ENCODE measurements at places on chromosomes 2 and 18.

GRCh38 chr2:23050388-23050787 is 334.6 kb upstream of the KLHL29 start:
- no peak for DNase-seq

GRCh38 chr2:123434546-123435395 is 590.3 kb upstream of the CNTNAP5 start:
- no peak for DNase-seq

DNA sequence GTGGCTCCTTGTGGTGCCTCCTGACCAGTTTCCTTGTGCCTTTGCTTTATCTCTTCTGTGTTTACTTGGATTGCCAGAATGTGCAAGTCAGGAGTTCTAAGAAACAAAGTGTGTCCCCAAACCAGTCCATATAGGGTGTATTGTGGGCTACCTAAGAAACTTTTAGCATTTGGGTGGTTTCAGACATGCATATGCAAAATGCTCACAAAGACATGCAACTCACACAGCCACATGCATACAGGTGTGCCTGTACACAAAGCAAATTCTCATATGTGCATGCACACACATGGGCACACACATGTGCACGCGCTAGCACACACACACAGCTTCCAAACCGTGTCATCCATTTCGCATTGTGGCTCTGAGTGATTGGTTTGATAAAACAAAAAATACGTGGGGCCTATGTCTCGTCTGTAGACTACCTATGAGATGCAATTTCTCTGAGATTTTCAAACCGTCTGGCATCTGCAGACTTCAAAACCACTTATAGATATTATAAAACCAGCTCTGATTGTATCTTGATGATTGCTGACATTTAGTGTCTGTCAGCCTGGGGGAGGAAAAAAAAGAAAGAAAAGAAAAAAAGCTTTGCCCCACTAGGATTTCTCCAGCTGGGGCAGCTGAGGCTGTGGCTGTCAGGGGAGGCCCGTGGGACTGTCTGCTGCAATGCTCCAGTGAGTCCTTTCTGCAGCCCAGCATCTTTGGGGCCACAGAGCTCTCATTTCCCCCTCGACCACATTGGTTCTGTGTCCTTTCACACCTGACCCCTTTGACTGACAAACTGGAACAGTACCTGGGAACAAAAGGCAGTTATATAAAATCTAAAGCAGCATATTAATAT is 556.1 kb downstream of the CMPK2 start:
- DNase-seq = no peak

DNA sequence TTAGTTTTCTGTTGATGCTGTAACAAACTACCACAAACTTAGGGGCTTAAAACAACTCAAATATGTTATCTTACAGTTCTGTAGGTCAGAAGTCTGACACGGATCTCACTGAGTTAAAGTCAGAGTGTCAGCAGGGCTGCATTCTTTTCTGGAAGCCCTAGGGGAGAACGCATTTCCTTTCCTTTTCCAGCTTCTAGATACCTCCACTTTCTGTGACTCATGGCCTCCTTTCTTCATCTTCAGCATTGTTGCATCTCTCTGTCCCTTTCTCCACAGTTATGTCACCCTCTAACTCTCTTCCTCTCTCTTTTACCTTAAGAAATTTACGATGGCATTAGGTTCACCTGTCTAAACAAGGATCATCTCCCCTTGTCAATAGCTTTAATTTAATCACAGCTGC is 13.3 kb upstream of the PPP4R1 start:
- no peak for DNase-seq

- DNase-seq = no peak
Observed at GRCh38 chr18:37222354-37222998, 343.1 kb downstream of the CELF4 start.

DNA sequence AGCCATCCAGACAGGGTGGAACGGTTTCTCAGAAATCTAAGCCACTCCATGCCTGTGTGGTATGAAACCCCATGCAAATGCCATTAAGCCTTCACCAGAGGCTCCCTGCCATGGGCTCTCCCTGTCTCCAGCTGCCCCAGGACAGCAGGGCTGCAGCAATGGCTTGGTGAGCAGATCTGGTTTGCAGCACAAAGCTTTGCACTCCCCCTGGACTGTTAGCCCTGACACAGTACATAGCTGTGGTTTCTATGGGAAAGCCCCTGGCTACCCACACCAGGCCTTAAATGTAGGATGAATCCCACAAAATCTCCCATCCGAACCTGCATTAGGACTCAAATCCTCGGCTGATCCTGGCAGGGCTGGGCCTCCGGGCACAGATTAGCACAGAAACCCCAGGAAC is 291.6 kb downstream of the TNS1 start:
- no peak for DNase-seq

DNA sequence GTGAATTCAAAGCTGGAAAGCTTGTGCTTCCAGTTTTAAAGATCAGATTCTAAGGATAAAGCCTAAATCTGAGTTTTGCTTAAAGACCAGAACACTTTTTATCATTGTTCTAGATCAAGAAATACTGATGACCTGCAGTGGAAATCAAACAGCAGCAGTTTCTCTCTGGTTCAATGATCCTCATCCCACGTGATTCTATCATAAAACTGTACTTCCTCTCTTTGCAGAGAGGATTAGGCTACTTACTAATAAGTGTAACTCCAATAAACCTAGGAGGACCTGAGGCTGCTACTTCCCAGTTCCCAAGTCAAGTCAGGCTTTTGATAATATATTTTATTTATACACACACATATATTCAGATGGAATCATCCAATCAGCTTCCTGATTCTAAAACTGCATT is 81.9 kb downstream of the TCF4 start:
- DNase-seq = no peak

DNA sequence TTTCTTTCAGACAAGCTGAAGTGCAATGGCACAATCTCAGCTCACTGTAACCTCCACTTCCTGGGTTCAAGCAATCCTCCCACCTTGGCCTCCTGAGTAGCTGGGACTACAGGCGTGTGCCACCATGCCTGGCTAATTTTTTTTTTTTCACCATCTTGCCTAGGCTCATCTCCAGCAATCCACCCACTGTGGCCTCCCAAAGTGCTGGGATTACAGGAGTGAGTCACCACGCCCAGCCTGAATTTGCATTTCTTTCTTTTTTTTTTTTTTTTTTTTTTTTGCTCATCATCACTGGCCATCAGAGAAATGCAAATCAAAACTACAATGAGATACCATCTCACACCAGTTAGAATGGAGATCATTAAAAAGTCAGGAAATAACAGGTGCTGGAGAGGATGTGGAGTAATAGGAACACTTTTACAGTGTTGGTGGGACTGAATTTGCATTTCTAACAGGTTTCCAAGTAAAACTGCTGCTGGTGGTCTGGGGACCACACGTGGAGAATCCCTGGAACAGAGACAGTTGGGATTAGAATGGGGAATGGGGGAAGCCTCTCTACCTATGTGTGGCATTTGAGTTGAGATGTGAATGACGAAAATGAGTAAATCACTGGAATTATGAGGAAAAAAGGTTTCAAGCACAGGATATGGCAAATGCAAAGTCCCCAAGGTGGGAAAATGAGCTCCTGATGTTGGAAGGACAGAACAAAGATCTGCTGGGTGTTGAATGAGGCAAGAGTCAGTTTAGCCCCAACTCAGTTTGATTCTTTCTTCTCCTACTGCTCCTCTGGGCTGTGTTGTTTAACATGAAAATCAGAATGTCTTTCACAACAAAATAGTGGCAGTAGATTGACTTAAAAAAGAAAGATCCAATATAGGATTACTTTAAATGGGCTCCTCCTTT is 88.8 kb upstream of the MAP4K4 start:
- DNase-seq = no peak

- DNase-seq = no peak
Observed at GRCh38 chr2:232292395-232293154, 86.0 kb upstream of the ALPP start.

- peak; percentile 33 for DNase-seq
Observed at GRCh38 chr2:179861416-179862067, at the start of gene ZNF385B. Gene ZNF385B, minus strand, starts transcription at chr2:179861612.

- DNase-seq = no peak
Observed at GRCh38 chr18:70337139-70337972, 48.5 kb downstream of the SOCS6 start.

DNA sequence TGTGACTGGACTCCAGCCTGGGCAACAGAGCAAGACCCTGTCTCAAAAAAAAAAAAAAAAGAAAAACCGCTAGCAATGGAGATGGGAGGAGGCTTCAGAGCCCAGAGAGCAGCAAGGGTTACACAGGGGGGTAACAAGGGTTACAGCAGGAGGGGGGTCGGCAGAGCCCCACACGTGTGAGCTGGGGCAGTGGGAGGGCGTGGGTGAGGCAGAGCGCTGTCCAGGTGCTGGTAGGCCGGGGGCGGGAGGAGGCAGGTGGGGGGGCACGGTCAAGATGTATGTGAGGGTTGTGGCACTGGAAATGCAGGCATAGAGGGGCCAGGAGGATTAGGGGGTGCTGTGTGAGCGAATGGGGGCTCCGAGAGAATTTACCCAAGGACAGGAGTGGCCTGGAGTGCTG is 3.4 kb downstream of the MZT2B start:
- no peak for DNase-seq

GRCh38 chr2:127014630-127015029 is 92.3 kb downstream of the BIN1 start:
- no peak for DNase-seq

DNA sequence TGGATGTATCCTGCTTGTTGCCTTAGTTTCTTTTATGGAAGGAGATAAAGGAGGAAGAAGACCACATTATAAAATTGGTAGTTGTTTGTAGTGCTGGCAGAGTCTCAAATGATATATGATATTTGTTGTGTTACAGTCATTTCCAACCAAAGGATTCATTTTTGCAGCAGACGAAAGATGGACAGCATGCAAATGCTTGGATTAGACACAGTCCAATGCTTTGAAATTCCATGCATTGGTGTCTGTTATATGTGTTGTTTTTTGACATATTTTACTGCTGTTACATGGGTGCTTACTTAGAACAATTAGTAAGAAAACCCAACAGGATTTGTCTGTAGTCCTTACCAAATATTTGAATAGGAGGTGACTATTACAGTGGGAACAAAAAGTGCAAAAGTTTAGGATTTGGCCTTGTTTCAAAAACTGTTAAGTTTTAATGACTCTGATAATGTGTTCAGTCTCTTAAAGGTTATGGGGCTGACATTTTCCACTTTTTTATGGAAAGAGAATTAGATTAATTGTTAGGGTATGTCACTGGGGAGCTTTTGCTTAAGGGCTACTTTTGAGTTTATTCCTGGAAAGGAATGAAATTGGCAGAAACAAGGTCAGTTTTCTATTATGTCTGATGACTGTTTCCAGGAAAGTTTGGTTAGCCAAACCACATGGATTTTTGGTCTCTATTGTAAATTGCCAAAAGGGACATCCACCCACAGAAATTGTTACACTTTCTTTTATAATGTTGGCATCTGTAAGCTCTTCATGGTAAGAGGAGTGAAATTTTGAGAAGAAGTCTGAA is 229.4 kb upstream of the MMADHC start:
- DNase-seq = no peak

- DNase-seq = no peak
Observed at GRCh38 chr2:128446874-128447537, 128.3 kb upstream of the HS6ST1 start.

DNA sequence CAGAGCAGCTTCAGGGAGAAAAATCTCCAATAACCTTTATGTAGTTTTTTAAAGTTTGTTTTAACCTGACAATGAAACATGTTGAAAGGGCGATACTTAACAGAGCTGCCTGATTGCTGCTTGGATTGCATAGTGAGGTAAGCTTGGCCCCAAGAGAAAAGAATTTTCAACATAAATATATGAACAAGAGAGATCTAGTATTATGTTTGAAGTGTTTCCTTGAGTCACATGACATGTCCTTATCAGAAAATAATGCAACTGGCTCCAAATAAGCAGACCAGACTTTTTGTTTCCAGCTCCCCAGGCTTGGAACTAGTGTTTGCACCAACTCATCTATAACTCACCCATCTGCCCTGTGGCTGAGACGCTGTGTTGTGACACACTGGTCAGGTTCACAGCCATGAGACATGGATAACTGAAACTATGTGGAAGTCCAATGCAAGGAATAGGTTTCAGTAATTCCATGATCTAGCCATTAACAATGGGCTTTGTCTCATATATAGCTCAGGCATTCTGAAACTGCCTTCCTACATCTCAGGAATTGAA is 44.7 kb downstream of the ABCB11 start:
- DNase-seq = no peak

- no peak for DNase-seq
Observed at GRCh38 chr2:24176326-24176725, 1.5 kb downstream of the FAM228A start.

GRCh38 chr2:42464631-42465030 is 29.2 kb downstream of the KCNG3 start:
- no peak for DNase-seq

GRCh38 chr18:77223653-77224052 is 26.0 kb upstream of the GALR1 start:
- no peak for DNase-seq

DNA sequence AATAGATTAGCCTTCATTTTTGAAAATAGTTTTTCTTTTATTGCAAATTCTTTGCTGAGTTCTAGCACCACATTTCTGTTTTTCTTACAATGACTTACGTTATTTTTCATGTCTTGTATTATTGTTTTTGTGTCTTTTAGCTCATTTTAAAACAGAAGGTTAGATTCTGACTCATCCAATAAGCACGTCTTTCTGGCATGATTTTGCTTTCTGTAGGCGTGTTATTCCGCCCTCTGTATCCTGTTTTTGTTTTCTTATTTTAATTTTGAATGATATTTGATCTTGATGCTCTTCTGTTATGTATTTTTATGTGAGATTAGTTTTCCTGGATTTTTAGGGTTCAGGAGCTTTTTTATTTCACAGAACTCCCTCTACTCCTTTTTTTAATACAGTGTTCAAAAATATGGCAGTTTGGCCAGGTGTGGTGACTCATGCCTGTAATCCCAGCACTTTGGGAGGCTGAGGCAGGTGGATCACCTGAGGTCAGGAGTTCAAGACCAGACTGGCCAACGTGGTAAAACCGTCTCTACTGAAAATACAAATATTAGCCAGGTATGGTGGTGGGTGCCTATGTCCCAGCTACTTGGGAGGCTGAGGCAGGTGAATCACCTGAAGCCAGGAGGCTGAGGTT is 145.0 kb downstream of the CLIP4 start:
- DNase-seq = no peak

GRCh38 chr2:176769499-176770370 is 442.9 kb upstream of the HNRNPA3 start:
- DNase-seq = no peak

DNA sequence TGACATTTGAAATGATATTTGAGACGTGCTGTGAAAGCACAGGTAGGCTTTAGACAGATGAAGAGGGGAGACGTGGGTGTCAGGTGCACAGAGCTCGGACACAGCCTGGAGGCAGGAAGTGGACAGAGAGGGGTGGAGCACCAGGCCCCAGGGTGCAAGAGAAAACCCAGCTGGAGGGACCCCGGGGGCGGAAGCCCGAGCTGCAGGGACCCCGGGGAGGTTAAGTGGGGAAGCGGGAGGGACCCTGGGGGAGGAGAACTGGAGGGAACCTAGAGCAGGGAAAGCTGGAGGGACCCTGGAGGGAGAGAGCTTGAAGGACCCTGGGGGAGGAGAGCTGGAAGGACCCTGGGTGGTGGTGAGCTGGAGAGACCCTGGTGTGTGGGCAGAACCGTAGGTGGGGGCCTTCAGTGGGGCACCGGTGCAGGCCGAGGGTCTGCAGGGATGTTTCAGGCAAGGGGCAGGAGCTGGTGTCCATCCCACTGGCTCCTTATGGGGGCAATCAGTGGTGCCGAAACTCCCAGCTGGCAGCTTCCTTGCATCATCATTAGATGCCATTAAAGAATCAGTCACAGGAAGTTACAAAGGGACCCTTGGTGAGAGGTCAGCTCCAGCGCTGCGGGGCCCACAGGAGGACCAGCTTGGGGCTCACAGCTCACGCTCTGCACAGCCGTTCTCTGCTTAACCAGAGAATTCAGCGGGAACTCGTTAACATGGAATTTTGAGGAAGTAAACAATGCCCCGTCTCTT is 246.6 kb downstream of the EIPR1 start:
- no peak for DNase-seq

- no peak for DNase-seq
Observed at GRCh38 chr18:72811047-72811446, 56.7 kb downstream of the NETO1 start.
